ENCODE measurements at places on chromosomes 16 and 17.

DNA sequence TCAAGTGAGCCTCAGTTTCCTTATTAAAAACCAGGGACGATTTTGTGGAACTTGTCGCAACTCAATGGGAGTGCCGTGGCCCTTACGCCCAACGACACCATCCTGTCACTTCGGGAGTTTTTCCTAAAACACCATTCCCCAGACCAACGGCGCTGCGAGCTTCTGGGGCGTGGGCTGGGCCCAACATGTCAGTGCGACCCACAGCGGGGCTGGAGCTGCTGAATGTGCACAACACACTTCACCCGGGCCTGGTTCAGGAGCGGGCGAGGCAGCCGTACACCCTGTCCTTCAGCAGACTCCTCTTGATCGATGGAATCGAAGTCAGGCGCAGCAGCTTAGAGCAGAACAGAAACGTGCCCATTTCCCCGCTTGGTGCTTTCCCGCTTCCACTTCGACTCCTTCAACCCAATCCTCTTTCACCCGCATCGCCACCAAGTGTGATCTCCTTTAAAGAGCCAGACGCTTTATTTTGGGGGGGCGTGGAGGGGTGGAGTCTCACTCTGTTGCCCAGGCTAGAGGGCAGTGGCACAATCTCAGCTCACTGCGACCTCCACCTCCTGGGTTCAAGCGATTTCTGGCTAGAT, 13.2 kb upstream of the SLC7A5 start:
- no peak for DNase-seq

DNA sequence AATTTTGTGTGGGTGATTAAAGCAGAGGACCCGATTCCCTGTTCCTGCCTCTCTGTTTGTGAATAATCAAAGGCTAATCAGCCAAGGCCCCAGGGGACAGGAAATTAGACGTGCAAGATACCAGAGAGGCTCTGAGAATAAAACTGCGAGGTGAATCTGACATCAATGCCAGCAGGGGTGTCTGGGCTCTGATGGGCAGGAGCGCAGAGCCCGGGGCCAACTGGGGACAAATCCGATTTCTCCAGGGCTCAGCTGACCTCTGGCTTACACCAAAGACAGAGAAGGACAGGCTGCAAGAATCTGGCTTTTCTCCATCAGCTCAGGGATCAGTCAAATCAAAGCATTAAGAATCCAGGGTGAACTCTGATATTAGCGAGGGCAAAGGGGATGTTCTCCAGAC, 174.3 kb downstream of the XYLT1 start:
- no peak for DNase-seq

DNA sequence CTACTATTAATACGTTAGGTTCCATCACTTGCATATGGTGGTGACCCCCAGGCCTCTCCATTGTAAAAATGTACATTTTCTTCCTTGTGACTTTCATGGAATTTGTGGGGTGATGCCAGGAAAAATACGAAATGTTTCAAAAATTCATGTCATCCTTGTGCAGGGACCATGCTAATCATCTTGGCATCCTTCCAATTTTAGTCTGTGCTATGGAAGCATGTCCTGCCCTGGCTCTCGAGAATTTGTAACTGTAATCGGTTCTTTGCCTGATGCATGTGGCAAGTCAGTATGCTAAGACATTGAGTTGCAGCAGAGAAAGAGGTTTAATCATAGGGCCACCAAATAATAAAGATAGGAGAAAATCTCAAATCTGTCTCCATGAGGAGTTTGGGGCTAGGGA, 14.3 kb upstream of the GINS3 start:
- no peak for DNase-seq

- DNase-seq = no peak
These were observed 191.1 kb downstream of the ZFHX3 start for GRCh38 chr16:72856797-72857196.

DNA sequence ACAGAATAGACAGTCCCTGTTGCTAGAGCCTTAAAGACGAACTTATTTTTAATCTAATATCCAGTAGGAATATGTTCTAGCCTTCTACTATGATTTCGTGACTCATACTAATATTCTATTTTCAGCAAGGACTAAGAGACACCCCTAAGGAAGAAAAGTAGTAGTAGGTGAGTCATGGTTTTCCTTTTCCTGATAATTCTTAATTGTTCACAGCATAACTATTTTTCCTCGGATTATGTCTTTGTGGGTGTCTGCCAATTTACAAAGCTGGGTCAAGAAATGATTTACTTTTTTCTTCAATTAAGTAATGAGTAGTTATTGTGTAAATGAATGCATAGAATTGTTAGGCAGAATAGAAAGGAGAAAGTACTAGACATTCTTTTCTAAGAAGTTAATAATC, 292.2 kb downstream of the TOX3 start:
- DNase-seq = no peak

DNA sequence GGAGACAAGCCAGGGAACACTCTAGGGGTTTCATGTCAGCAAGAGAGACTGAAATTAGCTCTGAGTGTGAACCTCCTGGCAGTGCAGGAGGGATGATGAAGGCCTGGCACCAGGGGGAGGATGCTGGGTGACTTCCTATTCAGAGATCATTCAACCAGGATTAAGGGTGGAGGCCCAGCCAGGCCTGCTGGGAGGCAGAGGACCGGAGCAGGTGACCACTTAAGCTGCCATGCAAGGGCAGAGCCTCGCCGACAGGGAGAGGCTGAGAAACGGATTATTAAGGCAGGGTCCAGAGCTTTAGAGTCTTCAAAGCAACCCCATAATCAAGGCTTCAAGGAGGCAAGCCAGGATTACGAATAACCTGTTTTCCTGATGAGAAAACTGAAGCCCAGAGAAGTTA, 10.6 kb upstream of the SRCIN1 start:
- no peak for DNase-seq

DNA sequence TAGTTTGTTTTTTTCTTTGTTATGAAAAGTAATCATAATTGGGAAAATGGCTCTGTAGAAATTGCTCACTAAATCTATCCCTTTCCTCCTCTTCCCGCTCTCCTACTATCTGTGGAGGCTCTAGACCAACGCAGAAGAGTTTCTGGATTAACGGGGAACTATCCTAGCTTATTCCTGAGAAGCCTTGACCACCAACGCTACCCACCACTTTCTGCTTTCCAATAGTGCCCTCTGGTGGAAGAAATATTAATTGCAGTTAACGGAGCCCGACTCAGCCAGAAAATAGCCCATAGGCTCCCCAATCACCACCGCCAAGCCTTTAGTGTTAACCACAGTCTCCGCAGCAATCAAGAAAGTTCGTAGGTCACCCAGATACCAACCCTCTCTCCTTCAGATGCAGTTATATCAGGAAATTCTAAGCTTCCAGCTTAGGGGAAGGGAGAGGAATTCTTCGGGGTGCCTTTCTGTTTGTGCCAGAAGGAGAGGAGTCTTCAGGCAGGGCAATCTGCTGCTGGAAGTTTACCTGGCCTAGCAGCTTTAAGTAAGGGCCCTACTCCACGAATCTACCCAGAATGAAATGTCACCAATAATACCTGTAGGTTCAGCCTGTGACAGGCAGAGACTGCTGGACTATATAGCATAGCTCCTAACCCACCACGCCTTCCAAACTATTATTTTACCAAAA, 23.0 kb upstream of the NSRP1 start:
- DNase-seq = peak; percentile 22

GRCh38 chr17:75260641-75261335, 618 bp downstream of the GGA3 start:
- no peak for DNase-seq

- DNase-seq = no peak
These were observed 1.8 kb upstream of the PIK3R6 start for GRCh38 chr17:8869114-8869815.

DNA sequence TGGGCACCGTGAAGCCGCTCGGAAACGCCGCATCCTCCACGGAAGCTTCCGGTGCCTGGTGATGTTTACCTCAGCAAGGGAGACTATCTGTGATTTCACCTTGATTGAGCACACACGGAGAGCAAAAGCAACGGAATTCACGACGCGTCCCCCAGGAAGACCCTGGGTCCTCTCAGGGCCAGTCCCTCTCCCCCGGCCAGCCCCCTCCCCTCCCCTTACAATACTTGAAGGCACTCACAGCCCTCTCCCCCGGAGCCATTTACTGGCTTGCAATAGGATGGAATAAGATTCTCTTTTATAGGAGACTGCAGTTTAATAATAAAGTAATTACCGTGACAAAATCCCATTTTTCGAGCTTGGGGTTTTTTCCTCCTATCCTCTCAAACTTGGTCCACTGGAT, 104.7 kb downstream of the ENGASE start:
- DNase-seq = no peak

DNA sequence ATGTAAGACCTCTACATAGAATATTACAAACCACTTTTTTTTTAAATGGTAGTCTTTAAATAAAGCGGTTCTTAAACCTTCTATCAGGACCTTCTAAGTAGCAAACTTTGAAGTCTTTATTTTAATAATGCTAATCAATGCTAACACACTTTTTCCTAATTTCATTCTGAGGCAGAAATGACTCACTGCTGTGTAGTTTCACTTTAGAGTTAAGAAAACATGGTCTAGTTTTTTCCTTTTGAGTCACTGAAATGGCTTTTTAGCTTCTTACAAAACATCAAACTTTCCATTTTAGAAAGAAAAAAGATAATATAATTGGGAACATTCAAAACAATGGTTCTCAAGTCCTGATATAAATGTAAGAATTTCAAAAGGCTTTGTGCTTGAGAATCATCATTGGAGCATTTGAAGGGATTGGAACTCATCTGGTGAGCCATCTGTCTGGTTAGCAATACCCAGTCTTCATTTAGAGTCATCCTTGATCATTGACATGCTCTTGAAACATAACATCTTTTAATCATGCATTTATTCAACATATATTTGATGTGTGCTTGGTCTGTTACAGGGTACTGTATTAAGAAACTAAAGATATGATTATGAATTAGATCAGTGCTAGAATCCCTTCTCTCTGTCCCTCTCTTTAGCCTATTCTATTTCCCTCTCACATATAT, 258.3 kb upstream of the MON1B start:
- DNase-seq = no peak

- no peak for DNase-seq
These were observed 5.0 kb upstream of the CYBA start for GRCh38 chr16:88655733-88656281.

- no peak for DNase-seq
These were observed 23.3 kb downstream of the TMEM100 start for GRCh38 chr17:55699181-55699860.

- DNase-seq = peak; percentile 70
These were observed 113.9 kb downstream of the VPS53 start for GRCh38 chr17:600576-601243.

DNA sequence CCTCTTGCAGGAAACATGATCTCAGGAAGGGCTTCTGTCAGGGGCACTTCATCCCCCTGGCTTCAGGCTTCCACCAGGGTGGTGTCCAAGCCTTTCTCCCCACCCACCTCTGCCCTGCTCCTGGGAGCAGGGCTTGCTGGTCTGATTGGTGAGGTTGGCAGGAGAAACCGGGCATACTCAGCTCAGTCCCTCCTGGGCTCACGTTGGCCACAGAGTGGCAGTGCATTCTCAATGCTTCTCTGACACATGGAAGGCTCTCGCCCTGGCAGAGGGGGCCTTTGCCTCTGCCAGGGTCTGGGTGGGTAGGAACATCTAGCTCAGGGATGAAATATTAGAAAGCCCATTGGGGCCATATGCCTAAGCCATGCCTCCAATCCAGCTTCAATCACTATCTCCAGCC, 142.8 kb downstream of the AXIN2 start:
- no peak for DNase-seq

- DNase-seq = no peak
These were observed 42.2 kb downstream of the CCDC57 start for GRCh38 chr17:82170412-82170961.

DNA sequence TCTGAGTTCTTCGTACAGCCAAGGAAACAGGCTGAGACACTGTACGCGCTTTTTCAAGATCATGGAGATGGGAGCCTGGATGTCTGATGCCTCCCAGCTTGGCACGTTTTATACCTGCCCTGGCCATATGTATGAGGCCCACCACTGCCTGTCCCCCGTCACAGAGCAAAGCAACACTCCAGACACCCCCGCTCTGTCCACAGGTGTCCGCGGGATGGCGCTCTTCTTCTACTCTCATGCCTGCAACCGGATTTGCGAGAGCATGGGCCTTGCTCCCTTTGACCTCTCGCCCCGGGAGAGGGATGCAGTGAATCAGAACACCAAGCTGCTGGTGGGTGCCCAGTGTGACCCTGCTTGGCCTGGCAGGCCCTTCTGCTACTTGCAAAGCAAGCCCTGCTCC, 39.8 kb upstream of the POLR3E start:
- no peak for DNase-seq

DNA sequence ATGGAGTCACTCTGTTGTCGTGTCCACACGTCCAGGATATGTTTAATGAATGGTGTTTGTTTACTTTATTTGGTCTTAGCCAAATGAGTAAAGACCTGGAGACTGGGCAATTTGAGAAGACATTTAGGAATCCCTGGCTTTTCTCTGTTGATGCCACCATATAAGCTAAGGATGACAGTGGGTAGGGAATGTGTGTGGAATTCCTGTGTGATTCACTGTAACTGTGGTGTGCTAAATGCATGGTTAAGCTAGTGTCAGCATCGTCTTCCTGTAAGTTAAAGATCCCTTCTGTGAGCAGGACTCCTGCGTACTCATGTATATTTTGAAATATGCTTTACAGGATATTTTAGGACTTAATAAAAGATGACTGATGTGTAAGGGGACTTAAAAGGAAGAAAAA, 26.4 kb downstream of the GOSR1 start:
- DNase-seq = no peak

DNA sequence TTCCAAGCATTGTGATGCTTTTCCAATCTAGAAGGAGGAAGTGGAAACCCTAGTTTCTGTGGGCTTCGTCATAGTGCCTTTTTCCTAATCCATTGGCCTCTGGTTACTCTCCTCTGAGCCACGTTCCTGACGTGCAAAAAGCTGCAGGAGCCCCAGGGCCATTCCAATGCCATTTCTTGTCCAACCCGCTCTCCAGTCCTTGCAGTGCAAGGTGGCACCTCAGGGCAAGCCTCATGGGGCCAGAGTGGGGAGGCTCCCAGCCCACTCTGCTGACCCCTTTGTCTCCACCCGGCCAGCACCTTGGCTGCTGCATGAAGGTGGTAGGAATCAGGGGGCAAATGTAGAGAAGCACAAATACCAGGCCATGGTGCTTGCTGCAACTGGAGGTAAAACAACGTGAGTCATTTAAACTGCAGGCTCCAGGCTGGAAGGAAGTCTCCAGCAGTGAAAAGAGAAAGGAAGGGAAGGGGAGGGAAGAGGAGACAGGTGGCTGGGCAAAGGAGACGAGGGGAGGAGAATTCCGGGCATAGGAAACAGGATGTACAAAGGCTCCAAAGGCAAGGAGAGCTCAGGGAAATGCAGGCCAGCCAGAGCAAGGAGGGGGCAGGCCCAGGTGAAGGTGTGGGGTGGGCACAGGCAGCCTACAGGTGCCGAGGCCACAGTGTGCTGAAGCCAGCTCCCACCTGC, 168.2 kb upstream of the TNRC6C start:
- DNase-seq = no peak

DNA sequence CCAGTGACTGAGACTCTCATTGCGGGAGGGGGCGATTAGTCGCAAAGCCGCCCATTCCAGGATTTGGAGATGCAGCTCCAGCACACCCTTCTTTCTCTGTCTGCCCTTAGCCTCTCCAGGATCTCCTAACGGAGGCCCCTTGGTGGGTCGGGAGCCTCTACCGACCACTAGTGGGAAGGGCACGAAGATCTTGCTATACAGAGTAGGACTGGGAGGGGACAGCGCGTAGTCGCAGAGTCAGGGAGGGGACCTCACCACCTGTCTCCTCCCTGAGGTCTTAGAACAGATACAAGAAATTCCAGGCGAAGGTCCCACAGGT, 588 bp upstream of the SMTNL2 start:
- no peak for DNase-seq

All from fibroblast of skin of left biceps (primary cell).